ENCODE measurements at places on chromosomes 16 and 17.

GRCh38 chr17:83176623-83177583 lies 97.5 kb downstream of the METRNL start:
- peak; percentile 17 for DNase-seq

DNA sequence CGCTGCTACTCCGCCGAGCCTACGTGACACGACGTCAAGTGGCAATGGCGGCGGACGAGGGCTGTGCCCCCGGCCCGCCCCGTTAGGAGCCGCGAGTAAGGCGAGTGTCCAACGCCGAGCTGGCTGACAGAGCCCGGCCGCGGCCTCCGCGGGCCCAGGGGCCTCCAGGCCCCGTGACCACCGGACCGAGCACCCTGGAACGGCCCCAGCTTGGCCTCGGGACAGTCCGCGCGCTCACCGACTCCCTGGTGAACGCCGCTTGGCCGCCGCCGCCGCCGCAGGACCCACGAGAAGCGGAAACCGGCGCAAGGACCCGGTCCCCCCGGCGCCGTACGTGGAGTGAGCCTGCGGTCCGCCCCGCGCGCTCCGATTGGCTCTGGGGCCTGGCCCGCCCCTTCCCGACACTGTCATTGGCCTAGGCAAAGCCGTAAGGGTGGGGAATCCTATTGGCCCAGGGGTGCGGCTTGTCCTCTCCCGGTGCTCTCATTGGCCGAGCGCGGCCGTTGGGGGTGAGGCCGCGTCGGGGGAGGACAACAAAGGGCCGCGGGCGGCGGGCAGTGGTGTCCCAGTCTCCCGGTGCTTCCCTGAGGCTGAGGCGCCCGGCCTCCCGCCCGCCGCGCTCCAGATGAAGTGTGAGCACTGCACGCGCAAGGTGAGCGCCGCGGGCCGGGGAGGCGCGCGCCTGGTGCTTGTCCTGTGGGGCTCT lies at the start of gene NARF:
Gene NARF, plus strand, starts transcription at position 563 of the 706 bp plus-strand sequence. Its CDS starts 63 bp downstream, at position 626.
- peak; percentile 95 for DNase-seq

DNA sequence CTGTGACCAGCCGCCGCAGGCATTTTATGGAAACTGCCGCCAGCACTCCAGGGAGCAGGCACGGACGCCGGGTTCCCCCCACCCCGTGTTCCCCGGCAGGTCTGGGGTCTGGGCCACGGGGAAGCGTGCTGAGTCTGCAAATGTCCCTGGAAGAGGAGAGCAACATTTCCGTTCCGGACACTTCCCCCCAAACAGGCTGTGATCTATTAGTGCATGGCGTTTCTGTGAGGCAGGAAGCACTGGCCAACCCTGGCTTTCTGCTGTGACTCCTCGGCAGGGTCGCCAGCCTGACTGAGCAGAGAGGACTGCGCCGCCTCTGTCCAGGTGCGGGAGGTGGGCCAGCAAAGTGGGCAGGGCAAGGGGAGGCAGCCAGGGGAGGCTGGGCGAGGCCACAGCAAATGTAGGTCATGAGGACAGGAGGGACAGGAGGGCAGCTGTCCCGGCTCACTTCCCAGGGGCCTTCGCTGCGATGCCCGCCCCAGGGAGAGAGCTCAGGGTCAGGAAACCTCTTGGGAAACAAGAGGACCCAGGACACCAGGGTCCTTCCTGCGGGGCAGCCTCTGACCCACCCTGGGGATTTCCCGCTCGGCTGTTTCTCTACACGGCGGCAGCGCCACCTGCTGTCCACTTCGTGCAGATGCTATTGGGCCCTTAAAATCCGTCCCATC lies 9.5 kb downstream of the FOXF1 start:
- DNase-seq, result peak; percentile 76

DNA sequence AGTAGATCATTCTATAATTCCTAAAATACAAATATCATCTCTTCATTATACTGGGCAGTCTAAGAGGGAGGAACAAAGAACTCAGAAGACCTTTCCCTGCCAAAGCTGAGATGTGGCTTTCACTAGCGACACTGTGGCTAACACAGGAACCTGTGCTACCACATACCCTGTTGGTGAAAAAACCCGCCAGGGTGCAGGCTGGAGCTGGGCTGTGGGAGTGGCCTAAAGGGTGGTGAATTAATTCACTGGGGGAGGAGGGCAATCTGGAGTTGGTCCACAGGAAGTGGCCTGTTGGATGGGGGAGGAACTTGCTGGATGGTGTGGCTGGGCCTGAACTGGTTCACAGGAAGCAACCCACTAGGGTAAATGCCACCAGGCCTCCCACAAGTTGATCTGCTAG lies 7.4 kb downstream of the ZNF594 start:
- no peak for DNase-seq

- DNase-seq, result no peak
These were observed 117.3 kb upstream of the CORO6 start for GRCh38 chr17:29740017-29740416.

DNA sequence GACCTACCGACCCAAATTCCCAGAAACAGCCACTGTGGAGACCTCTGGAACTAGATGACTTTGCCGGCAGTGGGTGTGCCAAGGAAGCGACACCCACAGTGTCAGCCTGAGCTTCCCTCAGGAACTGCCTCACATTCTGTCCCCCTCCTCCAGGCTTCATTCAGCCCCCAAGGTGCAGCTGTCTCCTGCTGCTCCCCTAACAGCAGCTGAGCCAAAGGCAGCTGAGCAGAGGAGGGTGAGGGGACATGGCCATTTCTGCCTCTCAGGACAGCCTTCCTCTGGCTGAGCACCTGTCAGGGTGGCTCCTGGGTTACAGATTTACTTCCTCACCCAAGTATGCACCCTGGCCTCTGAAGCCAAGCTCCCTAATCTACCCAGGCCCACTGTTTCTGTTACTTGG lies 22.1 kb upstream of the MTMR4 start:
- no peak for DNase-seq
